ENCODE measurements at places on chromosomes 1 and 21.

GRCh38 chr1:181206979-181207790 lies 118.7 kb downstream of the IER5 start:
- DNase-seq, result no peak

DNA sequence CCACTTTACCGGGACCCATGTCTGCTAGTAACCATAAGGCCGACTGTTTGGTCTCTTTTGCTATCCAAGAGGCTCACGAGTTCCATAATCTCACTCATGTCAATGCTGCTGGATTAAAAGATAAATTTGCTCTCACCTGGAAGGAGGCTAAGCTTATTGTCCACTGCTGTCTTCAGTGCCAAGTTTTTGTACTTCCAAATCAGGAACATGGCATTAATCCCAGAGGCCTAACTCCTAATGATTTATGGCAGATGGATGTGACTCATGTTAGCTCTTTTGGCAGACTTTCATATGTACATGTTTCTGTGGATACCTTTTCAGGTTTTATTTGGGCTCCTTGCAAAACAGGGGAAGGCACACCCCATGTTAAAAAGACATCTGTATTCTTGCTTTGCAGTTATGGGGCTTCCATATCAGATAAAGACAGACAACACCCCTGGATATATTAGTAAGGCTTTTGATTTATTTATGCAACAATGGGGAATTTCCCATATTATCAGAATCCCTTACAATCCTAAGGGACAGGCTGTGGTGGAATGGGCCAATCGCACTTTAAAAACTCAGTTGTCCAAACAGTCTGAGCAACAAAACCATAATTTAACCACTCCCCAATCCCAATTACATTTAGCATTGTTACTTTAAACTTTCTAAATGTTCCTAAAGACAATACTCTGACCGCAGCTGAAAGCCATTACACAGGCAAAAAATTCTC lies 162.7 kb downstream of the IER5 start:
- DNase-seq, result no peak

- no peak for DNase-seq
These were observed 76.5 kb upstream of the TSPAN2 start for GRCh38 chr1:115165776-115166175.

GRCh38 chr1:53581476-53581875 lies 122.3 kb downstream of the DMRTB1 start:
- DNase-seq, result no peak

GRCh38 chr1:199279067-199279466 lies 640.2 kb downstream of the PTPRC start:
- no peak for DNase-seq

DNA sequence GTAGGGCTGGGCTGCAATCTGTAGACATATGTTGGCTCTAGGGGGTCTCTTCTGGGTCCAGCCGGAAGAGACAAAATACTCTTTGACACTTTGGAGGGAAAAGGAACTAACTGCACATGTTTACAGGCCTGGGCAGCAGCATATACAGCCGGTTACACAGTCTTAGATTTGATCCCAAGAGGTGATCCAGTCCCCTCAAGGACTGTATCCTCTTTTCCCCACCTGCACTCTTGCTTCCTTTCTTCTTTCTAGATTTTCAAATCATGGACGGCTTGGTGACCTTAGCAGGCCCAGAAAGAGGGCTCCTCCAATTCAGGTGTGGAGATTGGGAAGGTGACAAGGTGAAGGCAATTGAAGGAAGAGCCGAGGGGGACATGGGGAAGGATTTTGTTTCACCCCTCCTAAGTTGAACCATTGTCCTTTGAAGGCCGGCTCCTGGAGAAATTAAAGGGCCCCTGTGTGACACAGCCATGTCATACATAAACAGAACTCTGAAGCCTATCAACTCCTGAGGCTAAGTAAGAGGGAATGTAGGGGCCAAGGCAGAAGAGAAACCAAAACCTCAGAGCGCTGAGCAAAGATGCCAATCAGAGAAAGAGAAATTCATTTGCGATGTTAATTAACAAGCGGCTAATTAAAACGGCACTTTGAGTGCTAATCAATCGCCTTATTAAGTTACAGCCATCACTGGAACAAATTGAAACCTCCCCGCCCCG lies 5.9 kb upstream of the BARHL2 start:
- no peak for DNase-seq

GRCh38 chr1:59378621-59379370 lies 81.9 kb downstream of the FGGY start:
- no peak for DNase-seq

GRCh38 chr1:39540504-39541031 lies 36.0 kb downstream of the PABPC4 start:
- DNase-seq, result no peak

DNA sequence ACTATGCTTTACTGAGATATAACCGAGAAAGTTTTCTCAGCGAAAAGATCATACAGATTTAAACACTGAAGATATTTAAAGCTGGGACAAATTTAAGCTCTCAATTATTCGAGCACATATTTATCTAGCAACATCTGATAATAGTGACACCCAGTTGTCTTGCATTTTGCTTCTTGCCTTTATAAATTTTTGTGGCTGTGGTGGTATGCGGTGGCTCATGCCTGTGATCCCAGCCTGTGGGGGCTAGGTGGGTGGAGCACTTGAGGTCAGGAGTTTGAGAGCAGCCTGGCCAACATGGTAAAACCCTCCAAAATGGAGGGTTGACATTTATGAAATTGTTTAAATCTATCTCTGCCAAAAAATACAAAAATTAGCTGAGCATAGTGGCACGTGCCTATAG lies 312.2 kb downstream of the SPATA17 start:
- no peak for DNase-seq

DNA sequence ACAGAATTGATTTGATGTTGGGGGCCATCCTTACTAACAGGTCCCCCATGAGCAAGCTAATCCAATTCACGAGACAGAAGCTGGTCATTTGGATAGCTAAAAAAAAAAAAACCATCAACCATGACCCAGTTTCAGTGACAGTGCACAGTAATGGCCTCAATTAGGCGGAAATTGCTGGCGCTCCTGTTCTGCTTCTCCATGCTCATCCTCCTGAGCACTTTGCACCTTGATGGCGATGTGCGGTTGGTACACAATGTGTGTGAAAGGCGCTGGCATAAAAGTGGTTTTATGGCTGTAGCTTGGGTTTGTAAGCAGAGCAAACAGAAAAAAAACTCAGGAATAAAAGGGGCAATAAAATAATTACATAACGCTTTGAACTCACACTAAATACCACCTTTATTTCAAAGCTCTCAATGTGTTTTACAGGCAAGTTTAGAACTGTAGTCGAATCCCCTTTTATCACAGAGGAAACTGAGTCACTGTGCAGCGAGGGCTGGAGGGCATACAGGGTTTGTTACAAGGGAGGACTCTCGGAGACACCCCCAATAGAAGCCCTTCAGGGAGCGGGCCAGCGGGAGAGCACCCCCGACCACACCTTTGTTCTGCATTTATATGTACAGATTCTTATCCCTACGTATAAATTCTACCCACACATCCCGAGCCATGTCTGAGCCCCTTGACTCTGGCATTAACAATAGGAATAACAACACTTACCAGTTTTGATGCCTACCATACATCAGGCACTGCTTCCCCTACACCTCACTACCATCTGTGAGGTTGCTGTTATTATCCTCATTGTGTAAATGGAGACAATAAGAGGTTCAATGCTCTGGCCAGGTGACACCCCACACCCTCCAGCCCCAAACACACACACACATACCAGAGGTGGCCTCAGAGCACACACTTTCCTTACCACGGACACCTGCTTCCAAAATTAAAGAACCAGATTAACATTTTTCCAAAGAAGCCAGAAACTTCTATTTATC lies 213.5 kb upstream of the IRF2BP2 start:
- DNase-seq, result peak; percentile 45

- no peak for DNase-seq
These were observed 99.1 kb downstream of the DNM3 start for GRCh38 chr1:171940368-171940767.

- no peak for DNase-seq
These were observed 277.1 kb downstream of the AJAP1 start for GRCh38 chr1:4931486-4931885.

GRCh38 chr1:36883315-36883949 lies 150.9 kb downstream of the GRIK3 start:
- DNase-seq, result no peak

GRCh38 chr1:59218521-59219236 lies 78.2 kb upstream of the FGGY start:
- DNase-seq, result no peak

GRCh38 chr1:213017447-213018273 lies 2.0 kb upstream of the ANGEL2 start:
- DNase-seq, result no peak

DNA sequence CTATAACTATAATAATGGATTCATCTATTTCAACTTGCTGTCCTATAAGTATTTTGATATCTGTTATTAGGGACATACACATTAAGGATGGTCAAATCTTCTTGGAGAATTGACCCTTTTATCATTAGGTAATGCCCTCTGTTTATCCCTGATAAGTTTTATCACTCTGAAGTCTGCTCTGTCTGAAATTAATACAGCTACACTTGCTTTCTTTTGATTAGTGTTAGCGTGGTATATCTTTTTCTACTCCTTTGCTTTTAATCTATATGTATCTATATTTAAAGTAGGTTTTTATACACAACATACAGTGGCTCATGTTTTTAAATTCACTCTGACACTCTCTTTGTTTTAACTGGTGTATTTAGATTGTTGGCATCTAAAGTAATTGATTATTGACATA lies 69.9 kb upstream of the EXO1 start:
- no peak for DNase-seq

DNA sequence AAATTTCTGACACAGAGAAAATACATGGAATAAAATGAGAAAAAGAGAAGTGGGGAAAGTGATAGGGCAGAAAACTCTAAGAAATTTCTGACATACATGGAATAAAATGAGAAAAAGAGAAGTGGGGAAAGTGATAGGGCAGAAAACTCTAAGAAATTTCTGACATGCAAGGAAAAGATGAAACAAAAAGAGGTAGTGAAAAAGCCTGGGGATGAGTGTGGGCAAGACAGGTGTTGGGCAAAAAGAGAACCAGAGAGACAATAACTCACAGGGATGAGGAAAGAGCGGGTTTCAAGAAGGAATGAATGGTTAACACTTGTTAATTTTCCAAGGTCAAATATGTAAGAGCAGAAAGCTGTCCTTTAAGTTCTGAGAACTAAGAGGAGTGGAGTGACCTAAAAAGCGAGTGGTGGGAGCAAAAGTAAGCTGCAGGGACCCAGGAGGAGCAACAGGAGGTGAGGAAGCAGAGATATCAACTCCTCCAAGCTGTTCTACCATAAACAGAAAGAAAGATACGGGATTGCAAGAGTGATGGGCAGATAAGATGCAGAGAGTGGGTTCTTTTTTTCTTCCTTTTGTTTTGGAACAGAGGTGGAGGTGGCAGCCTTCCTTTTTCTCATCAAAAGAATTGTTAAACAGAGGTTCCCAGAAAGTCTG lies 29.9 kb upstream of the EXO1 start:
- no peak for DNase-seq

DNA sequence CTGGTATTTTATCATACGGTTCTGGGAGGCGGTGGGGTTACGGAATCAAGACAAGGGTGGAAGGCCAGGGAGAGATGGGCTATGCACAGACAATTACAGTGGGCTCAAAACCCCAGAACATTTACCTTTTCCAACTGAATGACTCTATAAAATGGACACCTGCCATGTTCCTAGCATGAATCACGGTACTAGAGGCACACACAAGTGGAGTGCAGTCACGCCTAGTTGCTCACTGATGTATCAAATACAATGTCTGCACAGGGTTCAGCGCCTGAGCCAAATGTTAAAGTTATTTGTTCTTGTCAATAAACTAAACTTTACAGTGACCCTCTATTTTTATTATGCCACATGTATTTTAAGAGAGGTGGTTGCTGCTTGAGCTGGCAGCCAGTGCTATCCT lies 121.4 kb downstream of the ATG4C start:
- peak; percentile 45 for DNase-seq

DNA sequence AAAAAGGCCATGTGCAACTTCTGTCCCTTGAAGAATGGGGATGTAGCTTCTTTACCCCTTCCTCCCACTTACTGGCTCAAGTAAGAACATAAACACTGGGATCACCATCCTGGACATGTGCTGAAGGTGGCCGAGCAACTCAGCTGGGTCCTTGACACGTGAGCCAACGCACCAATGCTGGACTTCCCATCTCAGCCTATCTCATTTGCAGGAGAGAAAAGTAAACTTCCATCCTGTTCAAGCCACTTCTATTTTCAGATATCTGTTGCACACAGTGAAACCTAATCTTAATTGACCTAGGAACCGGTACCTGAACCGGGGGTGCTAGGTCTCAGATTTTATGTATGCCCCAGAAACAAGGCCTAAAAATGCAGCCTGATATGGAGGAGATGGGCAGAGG lies 75.3 kb downstream of the HLCS start:
- DNase-seq, result no peak
